ENCODE measurements at places on chromosomes 2 and 18. TPM values are rescaled to one million over a fixed set of nuclear protein-coding genes. Genes with fewer than 3 reads are reported as not detected.

The ARL4C gene
- total RNA-seq: 17.5 TPM

The SERPINB4 gene
- total RNA-seq: 0.14 TPM

The EML6 gene
- total RNA-seq: 1.8 TPM

The UGT1A3 gene
- total RNA-seq: not detected

The ACMSD gene
- total RNA-seq: under 0.01 TPM

The SERPINB11 gene
- total RNA-seq: not detected

The CCDC148 gene
- total RNA-seq: 0.28 TPM

The PROKR1 gene
- total RNA-seq: not detected

The DSG2 gene
- total RNA-seq: 2.3 TPM

The NEU2 gene
- total RNA-seq: not detected

The NCKAP5 gene
- 4.3 TPM for total RNA-seq

The CLEC4F gene
- total RNA-seq: not detected

The CXCR4 gene
- 0.92 TPM for total RNA-seq

The PRADC1 gene
- 11.5 TPM for total RNA-seq

The OTOS gene
- not detected for total RNA-seq

The SCN1A gene
- 0.28 TPM for total RNA-seq

The CNDP1 gene
- not detected for total RNA-seq

The TSGA10 gene
- 3.4 TPM for total RNA-seq

The ARHGEF33 gene
- 0.74 TPM for total RNA-seq

The FAM124B gene
- total RNA-seq: under 0.01 TPM

The TIGD1 gene
- total RNA-seq: 1.8 TPM

The CABYR gene
- total RNA-seq: 3.6 TPM

The IL18RAP gene
- total RNA-seq: not detected

The ALLC gene
- total RNA-seq: not detected

The ACADL gene
- 0.37 TPM for total RNA-seq

The C2orf78 gene
- not detected for total RNA-seq

The SETBP1 gene
- 2.8 TPM for total RNA-seq

The IMPACT gene
- total RNA-seq: 29.0 TPM

The STK25 gene
- 140 TPM for total RNA-seq

The KATNAL2 gene
- total RNA-seq: 3.6 TPM

The C2orf66 gene
- total RNA-seq: not detected

The RAD51AP2 gene
- not detected for total RNA-seq

The SLC4A3 gene
- 2.1 TPM for total RNA-seq

The UGT1A8 gene
- total RNA-seq: 0.71 TPM

The TGFA gene
- total RNA-seq: 0.28 TPM

The ADD2 gene
- total RNA-seq: 0.37 TPM

The RBM43 gene
- 8.8 TPM for total RNA-seq

The CCDC85A gene
- total RNA-seq: 0.09 TPM

The APLF gene
- total RNA-seq: 7.0 TPM

The TRAPPC8 gene
- 43.8 TPM for total RNA-seq

The DHRS9 gene
- 0.09 TPM for total RNA-seq

The ANKRD53 gene
- total RNA-seq: 0.37 TPM

The EGR4 gene
- total RNA-seq: not detected

The LYPD6B gene
- total RNA-seq: 2.0 TPM

The VAMP5 gene
- 32.8 TPM for total RNA-seq

The LBX2 gene
- total RNA-seq: 2.9 TPM

The RTP5 gene
- total RNA-seq: not detected

The RETREG2 gene
- 52.1 TPM for total RNA-seq

The SKOR2 gene
- total RNA-seq: not detected

The NTSR2 gene
- total RNA-seq: not detected

The CD28 gene
- total RNA-seq: under 0.01 TPM
